NCI-H1105 (cell line): ENCODE measurements at places on chromosomes 4 and X.

- DNase-seq = no peak
These were observed 156.9 kb downstream of the SLIT2 start for GRCh38 chr4:20408611-20409010.

DNA sequence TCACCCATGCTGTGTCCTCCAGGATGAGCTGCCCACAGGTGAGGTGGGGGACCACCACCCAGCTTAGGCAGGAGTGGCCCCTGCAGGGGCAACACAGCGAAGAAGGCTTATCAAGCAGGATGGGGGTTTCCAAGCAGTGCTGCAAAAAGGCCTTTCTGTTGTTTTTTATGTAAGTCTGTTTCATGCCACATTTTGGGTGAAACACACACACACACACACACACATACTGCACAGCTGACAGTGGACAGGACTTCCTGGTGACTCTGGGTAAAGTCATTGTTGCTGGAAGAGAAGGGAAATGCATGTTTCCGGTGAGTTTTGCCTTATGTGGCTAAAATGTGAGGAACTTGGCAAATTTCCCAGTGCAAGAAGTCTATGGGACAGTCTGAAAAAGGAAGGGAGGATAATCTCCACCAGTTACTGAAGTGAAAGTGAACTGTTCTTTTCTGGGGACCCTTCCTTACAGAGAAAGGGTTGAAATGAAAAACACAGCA, 119.2 kb downstream of the IRF2 start:
- DNase-seq = no peak

- no peak for DNase-seq
These were observed 163.3 kb upstream of the PABPC4L start for GRCh38 chr4:134364928-134365327.

- no peak for DNase-seq
These were observed 43.1 kb downstream of the DDIT4L start for GRCh38 chr4:100147198-100147597.

- DNase-seq = no peak
These were observed 518.3 kb upstream of the ARX start for GRCh38 chrX:25534091-25534490.

DNA sequence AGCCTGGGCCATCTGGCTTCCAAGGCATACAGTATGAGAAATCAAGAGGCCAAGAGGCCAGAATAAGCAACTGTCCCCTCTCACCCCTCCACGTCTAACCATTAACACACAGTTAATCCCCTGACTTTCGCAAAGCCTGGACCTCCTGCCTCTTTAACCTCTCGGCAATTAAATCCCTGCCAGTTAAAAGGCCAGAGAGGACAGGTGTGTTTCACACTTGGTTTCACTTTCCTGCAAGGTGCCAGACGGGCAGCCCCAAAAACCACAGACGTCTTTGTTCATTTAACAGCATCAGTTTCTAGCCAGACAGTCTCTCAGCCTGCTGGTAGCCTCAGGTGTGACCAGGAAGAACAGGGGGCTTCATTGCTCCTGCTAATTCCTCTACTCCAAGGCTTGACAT, 91.1 kb upstream of the KIT start:
- DNase-seq = peak; percentile 14

- DNase-seq = no peak
These were observed 15.2 kb downstream of the RGS12 start for GRCh38 chr4:3307891-3308575.

DNA sequence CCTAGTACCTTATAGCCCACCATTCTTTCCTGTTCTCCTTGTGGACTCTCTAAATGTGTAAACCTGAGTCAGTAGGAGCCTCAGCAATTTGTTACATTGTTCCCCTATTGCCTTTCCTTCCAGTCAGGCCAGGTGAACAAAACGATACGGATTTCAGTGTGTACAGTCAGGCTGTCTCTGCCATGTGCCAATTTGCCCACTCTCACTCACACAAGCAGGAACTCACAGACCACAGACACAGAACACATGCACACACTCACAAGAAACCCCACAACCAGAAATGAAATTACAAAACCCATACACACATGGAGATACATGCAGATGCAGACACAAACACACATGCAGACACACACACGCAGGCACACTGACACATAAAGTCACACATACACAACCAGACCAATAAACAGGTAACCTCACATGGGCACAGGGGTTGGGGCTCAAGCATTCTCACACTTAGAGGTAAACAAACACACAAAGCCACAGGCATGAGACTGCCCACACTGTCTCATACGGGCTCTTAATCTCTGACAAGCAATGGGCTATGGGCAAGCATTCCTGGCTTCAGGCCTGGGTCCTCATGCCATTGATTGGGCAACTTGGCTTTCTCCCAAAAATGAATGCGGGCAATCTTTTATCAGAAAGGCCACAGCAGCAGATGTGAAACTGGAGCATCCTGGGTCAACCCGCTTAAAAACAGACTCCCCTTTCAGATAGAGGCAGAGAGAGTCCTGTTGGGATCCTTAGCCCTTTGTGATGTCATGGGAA, 68.7 kb downstream of the NBDY start:
- DNase-seq = no peak

GRCh38 chr4:74109116-74109869, 10.3 kb upstream of the CXCL2 start:
- DNase-seq = no peak

GRCh38 chr4:176611381-176611780, 181.3 kb downstream of the VEGFC start:
- DNase-seq = no peak

DNA sequence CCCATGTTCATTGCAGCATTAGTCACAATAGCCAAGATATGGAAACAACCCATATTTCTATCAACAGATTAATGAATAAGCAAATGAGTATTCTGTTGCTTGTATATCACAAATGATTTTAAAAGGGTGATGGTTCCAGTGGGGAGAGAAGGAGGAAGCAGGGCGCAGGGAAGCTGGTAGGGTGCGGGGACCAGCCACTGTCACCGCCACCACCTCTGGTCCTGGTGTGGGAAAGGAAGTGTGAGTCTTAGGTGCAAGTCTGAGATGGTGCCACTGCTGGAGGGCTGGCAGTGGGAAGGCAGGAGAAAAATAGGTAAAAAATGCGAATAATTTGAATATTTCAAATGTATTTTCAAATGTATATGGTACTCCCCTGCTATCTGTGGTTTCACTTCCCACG, 286.8 kb upstream of the DDX53 start:
- no peak for DNase-seq

- DNase-seq = no peak
These were observed 99.1 kb upstream of the ENPP6 start for GRCh38 chr4:184316821-184317220.

- DNase-seq = no peak
These were observed 126.8 kb upstream of the APOOL start for GRCh38 chrX:84876876-84877275.

DNA sequence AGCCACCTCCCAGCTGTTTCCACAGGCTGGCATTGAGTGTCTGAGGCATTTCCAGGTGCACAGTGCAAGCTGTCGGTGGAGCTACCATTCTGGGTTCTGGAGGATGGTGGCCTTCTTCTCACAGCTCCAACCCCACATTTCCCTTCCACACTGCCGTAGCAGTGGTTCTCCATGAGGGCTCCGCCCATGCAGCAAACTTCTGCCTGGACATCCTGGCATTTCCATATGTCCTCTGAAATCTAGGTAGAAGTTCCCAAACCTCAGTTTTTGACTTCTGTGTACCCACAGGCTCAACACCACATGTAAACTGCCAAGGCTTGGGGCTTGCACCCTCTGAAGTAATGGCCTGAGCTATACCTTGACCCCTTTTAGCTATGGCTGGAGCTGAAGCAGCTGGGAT, 10.3 kb upstream of the FRMPD4 start:
- no peak for DNase-seq

- DNase-seq = no peak
These were observed 8.6 kb upstream of the ARHGAP10 start for GRCh38 chr4:147723326-147723725.

DNA sequence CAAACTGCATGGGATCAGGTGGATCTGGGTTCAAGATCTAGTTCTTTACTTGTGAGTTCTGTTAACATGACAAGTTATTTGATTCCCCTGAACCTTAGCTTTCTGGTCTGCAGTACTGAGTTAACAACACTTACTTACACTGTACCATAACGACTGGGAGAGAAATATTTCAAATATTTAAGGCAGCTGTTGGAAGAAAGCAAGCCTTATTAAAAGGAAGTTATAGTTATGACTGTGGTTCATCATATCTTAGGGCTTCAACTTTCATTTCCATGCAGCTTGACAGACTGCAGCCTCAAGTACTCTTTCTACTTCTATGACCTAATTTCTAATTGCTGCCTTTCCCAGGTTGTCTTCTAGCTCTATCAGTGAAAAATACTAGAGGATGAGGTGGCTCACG, 40.0 kb upstream of the PDGFRA start:
- DNase-seq = no peak

DNA sequence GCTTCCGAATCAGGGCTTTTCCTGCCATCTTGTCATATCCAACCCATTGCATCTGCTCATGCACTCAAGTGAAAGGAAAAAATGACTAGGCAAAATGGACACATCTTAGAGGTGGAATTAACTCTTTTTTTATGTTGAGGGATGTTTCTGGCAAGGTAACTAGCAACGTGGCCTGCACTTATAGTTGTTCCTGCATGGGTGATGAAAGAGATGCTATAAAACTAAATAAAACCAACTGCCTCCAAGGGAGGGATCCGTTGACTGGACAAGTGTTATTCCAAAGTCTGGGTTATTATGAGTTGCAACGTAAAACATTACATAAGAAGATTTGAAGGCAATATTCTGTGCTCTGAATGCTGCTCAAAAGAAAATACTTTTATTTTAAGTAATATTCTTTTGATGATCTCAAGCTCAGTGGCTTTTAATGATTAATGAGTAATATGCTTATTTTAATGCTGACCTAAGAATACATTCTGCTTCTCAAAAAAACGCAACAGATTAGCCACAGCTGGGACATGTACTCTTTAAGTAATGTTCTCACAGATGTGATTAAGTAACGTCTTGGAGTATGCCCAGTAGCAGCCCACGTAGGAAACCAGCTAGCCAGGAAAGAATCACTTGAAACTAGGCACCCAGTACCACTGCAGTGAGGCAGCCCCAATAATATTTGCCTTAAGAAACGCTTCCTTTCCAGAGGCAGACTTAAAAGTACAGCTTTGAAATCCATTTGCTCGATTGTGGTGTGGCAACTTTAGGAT, 27.4 kb downstream of the KLF3 start:
- no peak for DNase-seq

DNA sequence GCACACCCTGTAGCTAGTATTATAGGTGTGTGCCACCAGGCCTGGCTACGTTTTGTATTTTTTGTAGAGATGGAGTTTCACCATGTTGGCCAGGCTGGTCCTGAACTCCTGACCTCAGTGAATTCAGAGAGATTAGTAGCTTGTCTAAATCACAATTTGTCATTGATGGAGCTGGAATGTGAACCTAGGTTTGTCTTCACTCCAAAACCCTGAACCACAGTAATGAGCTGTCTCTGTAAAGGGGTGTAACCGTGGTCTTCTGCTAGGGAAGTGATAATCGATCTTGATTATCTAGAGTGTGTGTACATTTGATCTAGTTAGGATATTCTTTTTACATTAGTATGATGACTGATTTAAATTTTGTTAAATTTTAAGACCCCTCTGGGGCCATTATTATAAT, 8.3 kb downstream of the ARHGAP10 start:
- DNase-seq = no peak

DNA sequence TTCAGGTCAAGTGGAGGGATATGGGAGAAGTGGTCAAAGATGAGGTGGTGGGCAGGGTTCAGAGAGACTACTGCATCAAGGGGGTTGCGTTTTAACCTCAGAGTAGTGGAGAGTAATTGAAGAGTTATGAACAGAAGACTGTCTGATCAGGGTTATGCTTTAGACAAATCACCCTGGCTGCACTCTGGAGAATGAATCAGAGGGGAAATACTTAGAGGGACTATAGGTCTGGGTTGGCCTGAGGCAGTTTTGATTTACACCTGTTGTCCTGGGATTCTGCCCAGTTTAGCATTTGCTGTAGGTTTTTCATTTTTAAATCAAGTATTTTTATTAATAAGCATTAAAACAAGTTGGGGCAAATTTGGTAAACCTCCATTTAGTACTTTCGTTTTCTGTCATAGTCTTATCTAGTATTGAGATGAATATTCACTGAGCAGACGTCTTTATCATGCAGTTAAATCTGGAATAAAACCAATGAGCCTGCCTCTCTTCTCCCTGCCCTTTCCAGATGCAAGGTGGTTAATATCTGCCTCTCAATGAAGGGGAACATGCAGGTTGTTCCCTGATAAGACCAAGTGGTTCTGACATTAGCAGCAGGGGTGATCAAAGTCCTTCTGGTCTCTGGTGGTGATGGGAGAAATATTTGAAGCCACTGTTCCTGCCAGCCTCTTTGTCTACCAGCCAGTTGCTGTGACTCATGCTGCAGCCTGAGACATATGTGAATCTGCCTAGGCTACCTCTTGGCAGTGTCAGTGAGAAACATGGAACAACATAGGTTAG, 116.0 kb upstream of the RPS6KA3 start:
- DNase-seq = no peak

GRCh38 chr4:54185044-54185780, 43.9 kb upstream of the PDGFRA start:
- no peak for DNase-seq

DNA sequence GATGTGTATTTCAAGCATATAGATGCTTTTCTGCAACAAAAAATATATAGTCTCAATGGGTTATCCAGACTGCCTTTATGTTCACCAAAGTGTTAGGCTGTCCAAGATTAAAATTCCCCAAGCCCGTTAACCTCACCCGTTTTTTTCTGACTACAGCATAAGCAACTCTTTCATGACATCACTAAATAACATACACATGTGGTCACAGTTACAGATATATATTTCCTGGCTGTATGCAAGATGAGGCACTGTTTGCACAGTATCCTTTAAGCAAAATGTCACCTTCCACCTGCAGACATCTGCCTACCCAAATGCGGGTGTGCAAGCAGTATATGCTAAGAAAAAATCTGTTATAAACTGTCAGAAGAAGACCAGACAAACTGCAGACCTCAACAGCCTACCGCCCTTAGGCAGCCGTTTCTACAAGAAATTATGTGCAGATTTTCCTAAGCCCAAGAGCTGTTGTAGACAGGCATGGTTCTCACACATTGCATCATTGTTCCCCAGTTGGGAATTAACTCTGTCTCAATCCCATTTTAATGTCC, 183.1 kb upstream of the MXRA5 start:
- DNase-seq = no peak

GRCh38 chr4:3041192-3042142, 32.9 kb downstream of the HTT-AS start:
- DNase-seq = no peak

- no peak for DNase-seq
These were observed 48.0 kb downstream of the KLHL34 start for GRCh38 chrX:21610168-21610567.

GRCh38 chrX:133390676-133391075, 24.6 kb downstream of the GPC4 start:
- no peak for DNase-seq
